ENCODE measurements at places on chromosomes 2 and 18.

GRCh38 chr2:26363323-26363722 lies 16.7 kb upstream of the ADGRF3 start:
- DNase-seq, result no peak

DNA sequence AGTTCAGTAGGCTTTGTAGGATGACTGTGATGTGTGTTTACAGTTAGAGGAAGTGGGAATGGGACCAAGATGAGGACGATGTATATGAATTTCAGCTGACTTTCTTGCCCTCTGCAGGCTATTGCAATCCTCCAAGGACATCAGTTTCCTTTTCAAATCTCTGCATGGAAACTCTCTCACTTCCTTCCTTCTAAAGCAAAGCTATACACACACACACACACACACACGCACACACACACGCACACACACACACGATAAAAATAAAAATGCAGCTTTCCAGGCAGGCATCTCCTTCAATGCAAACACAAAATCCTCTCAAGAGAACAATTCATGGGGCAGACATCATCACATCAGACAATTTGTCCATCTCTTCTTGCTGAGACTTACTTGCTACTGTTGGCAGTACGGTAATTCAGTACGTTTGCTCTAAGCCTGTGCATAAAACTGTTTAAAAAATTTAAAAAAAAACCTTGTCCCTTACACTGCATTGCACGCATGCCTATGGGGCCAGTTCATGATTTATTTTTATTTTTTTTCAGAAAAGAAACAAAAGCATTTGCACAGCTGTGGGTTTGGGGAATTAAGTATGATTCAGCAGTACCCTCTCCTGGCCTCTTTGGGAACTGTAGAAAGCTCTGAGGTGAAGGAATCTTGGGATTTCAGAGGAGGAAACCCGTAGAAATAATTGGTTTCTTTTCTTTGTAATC lies 27.1 kb upstream of the ICOS start:
- no peak for DNase-seq

DNA sequence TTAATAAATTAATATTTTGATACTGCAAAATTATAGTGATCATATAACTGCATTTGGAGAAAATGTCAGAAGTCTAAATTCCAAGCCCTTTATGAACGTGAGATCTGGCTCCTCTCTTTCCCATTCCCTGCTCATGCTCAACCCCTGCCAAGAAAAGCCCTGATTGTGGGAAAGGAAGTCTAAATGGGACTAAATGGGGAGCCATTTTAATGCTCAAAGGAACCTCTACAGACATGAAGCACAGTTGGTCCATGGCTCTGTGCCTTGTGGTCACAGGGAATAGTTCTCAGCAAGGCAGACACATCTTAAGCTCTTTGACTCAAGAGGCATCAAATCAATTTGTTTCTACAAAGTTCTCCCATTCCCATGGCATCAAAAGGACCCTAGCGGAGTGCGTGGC lies 29.3 kb upstream of the INSIG2 start:
- no peak for DNase-seq

GRCh38 chr2:130378898-130379214 lies 23.0 kb downstream of the PTPN18 start:
- DNase-seq, result no peak

GRCh38 chr2:138779781-138780445 lies at the start of gene NXPH2:
Gene NXPH2, minus strand, starts transcription at chr2:138780390. Its CDS starts 149 bp downstream, at chr2:138780241.
- DNase-seq, result no peak

DNA sequence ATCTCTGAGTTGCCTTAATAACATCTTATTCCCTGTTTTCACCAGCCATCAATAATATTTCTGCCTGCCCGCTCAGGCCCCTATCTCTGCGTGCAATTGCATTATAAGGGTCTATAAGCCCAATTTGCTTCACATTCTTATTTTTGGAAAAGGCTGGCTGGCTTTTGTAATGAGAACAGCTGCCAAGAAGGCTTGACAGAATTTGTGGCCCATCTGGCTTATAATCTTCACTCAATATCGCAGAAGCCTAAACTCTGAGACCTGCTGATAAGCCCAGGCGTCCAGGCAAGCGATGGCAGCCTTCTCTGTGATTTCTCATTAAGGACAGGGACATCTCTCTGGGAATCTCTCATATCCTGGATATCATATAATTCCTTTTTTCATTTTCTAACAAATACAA lies 1618.6 kb upstream of the CELF4 start:
- no peak for DNase-seq

DNA sequence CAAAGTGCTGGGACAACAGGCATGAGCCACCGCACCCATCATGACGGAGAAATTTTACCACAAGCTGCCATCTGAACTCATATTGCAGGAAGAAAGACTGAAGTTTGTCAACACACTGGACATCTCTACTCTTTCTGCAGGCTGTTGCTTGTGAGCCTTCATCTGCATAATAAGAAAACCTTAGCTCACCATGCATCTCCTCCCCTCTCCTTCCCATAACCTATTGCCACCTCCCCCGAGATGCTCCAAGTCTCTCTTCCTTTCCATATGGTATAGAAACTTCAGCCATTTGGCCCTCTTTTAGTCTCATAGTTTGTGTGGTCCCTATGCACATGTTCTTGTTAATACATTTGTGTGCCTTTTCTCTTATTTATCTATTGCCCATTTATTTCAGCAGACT lies 19.1 kb upstream of the C2orf72 start:
- DNase-seq, result no peak

- no peak for DNase-seq
These were observed 132.9 kb upstream of the MSH6 start for GRCh38 chr2:47650001-47650535.

GRCh38 chr2:71704131-71704561 lies 250.8 kb downstream of the DYSF start:
- no peak for DNase-seq

DNA sequence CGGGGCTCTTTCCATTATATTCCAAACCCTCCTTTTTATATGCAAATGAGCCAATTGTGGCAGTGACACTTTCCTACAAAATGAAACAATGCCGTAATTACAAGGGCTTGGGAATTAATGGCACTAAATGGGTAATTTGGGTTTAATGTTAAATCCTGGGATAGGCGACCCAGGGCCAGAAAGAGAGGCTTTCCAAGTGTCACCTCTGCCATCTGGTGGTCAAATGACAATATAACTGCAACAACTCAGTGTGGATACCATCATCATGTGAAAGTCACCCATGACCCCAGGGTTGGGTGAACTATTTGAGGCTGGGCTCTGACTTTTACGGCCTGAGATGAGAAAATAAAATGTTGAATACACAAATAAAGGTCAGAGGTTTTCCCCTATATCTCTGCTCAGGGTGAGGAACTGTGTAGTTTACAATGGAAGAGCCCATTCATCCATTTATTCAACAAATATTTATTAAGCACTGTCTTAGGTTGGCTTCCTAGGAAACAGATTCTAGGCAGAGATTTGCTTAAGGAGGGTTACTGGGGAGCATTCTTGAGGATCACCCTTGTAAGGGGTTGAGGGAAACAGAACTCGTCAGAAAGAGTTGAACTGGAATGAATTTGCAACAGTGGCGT lies 13.6 kb upstream of the THADA start:
- no peak for DNase-seq

DNA sequence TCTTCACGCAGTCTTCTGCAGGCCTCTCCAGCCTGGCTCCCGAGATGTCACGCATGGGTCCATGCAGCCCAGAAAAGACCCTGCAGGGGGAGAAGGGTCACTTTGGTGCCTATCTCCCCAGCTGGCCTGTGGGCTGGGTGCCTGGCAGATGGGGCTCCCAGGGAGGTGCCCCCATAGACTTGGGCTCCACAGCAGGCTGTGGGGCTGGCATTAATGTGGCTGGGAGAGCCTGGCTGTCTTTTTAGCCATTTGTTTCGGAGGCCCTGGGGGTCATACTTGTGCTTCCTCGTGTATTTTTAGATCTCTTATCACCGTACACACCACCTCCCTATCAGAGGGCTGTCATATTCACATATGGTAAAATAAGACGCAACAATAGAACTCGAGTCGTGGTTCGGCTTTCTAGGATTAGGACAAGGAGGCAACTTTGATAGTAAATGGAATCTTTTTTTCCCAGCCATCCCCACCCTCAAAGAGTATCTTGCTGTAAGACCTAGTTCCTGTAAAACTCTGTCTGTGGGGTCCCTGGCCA lies 74.5 kb downstream of the LRRFIP1 start:
- no peak for DNase-seq

- DNase-seq, result no peak
These were observed 81.0 kb downstream of the KLHL29 start for GRCh38 chr2:23465936-23466335.

DNA sequence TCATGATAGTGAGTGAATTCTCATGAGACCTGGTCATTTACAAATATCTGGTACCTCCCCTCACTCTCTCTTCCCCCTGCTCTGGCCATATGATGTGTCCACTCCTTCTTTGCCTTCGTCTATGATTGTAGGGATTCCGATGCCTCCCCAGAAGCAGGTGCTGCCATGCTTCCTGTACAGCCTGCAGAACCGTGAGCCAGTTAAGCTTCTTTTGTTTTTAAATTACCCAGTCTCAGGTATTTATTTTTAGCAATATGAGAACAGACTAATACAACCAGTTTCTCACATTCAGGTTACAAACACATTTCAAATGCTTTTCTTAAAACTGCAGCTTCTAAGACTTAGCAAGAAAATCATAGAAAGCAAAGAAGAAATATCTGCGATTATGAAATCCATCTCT lies 321.2 kb upstream of the CDH7 start:
- no peak for DNase-seq
